ENCODE measurements at places on chromosomes 6 and 20. TPM values are rescaled to one million over a fixed set of nuclear protein-coding genes. Genes with fewer than 3 reads are reported as not detected.

Gene ADGRF1
- total RNA-seq: not detected

Gene RIN2
- total RNA-seq: 0.43 TPM

Gene MOXD1
- total RNA-seq: not detected

- no peak for DNase-seq
Observed at GRCh38 chr6:125434760-125435159, 133.0 kb upstream of the HDDC2 start.

DNA sequence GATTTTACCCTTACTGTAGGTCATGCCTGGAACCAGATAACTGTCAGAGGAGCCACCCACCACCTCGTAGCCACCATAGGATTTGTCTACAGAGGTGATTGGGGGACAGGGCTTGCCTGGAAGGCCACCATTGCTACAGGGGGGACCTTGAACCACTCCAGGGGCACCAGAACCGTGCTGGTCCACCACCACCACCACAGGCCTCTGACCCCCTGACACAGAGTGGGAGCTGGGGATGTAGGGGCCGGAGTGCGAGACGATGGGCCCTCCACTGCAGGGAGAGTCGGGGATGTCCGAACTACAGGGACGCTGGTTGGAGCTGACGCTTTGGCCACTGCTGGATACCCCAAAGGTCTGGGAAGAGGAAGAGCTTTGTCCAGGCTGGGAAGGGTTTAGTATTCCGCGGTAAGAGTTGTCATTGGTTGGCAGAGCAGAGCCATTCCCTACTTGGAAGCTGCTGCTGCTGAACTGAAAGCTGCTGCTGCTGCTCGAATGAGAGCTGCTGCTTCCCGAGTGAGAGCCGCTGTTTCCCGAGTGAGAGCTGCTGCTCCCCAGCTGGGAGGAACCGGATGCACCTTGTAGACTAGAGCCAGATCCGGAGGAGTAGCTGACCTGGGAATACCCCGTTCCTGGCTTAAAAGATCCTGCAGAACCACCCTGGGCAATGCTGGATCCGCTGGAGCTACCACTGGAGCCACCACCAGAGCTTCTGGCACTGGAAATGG is 2.2 kb downstream of the PSORS1C1 start:
- no peak for DNase-seq

- no peak for DNase-seq
Observed at GRCh38 chr6:142857233-142857761, 87.7 kb downstream of the HIVEP2 start.

DNA sequence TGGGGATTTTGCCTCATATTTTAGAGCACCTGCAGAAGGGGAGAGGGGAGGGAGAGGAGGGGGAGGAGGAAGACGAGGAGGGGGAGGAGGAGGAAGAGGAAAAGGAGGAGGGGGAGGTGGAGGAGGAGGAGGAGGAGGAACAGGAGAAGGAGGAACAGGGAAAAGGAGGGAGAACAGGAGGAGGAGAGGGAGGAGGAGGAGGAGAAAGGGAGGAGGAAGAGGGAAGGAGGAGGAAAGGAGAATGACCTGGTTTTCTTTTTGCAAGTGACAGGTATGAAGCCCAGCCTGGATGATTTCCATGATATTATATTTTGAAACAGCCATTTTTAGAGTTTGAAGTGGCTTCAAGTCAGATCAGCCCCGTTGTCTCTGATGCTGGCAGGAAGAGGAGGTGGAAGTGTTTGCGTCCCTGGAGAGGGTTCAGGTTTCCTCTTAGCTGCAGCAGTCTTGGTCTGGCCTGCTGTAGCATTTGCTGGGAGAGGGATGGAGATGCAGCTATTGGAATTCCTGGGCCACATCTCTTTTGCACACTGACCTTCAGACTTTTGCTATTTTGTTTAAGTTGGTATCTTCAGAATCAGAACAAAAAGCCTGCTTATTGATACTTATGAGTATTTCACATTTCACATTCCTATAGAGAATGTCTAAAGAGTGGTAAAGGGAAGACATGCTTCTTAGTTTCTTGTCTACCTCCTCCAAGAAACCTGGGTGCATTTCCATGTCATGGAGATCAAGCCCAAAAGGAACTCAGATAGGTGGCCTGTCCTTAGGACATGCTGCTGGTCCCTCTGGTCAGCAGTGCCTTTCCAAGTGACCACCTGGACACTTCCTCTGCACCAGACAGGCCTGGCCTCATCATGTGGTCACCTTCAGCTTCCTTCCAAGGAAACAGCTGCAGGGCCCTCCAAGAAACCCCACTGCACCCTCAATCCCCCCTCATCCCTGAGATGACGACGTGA is 54.3 kb upstream of the IYD start:
- DNase-seq: no peak

- no peak for DNase-seq
Observed at GRCh38 chr6:16336911-16337294, 98.5 kb downstream of the GMPR start.

GRCh38 chr20:54106162-54106561 is 35.8 kb upstream of the BCAS1 start:
- DNase-seq: no peak

GRCh38 chr20:4873396-4873795 is 127.9 kb downstream of the SLC23A2 start:
- no peak for DNase-seq
